ENCODE measurements at places on chromosomes 4 and X.

DNA sequence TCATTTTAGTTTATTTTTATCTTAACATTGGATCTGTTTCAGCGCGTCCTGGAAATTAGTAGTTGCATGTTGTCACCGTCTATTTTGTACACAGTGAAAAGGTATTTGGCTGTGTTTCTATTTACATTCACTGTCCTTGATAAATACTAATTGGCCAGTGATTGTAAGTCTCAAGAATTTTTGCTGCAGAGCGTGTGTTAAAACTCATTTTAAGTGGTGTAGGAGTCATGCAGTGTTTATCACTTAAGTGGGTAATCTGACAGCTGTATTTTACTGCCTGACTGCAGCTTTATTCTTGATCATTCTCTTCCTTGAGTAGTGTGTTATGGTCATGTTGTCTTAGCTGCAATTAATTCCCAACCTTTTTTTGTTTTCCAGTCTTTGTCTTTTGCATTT is 9.8 kb downstream of the GUCY1A1 start:
- DNase-seq = no peak

- DNase-seq = no peak
Measured at GRCh38 chr4:95754667-95755066, 85.2 kb upstream of the PDHA2 start.

DNA sequence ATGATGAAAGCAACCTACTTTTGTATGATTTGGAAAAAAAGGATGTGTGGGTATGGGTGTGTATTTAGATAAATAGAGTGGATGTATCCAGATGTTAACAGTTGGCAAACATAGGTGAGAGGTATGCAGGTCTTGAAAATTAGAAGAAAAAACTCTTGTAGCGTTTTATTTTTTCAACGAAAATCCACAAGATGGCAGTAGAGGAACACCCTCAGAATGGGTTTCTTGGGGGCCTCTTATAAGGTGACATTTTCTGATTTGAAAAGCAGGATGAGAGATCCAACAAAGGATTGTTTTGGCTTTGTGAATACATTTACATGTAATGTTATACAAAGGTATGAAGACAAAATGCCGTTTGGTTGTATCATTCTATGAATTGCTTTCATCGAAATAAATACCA is 68.3 kb downstream of the FMR1NB start:
- no peak for DNase-seq

GRCh38 chr4:148023512-148024181 is 291.8 kb downstream of the ARHGAP10 start:
- no peak for DNase-seq

DNA sequence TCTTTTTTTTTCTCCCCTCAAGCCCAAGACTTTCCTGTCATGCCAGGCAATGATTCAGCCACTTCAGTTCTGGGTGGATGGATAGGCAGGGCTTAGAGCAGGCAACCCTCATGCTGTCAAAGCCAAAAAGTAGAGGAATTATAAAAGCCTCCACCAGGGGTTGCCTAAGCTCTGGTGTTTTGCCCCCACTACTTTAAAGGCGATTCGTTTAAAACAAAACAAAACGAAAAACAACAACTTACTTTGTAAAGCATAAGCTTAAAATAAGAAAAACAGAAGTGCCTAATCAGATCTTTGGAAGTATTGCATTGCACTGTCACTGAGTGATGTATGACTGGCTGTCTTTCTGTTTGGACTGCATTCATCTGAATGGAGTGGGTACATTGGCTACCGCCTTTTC is 5.3 kb upstream of the IDS start:
- DNase-seq = no peak

DNA sequence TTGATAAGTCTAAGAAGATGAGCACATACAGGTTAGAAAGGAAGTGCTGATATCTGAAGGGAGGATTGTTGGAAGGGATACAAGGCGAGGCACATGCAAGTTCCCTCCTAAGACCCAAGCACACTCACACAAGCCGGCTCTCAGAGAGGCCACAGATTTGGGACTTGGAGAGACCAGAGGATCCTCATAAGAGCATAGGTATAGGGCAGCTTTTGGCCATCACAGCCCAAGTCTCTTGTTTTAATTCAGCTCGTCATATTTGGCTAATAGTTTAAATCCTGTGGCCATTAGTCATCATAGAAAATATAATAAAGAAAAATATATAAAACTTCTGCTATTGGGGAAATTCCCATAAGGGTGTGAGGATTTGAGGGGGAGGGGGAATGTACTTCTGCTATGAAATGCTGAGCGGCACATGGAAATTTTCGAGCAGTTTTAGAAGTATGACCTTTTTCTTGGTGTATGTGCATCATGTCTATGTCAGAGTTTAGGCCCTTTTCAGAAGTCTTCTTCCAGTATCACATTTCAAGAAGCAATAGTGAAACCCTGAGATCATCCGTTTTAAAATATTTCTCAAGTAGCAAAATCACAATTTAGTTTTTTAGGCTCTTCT is 97.7 kb downstream of the NFKB1 start:
- DNase-seq = no peak

DNA sequence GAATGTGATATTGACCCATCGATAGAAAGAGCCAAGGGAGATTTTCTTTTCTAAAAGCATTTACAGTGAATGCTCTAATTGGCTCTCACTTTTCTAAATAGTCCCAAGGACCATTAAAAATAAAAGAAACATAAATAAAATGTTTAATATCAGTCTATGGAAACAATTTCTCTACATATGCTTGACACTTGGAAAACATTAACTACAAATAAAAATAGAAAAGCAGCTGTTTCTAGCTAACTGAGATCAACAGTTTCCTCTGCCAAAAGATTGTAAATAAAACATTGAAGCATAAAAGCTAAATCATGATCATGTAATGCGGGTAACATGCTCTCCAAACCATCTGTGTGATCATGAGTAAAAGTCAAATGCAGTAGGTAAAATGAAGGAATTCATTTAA is 49.7 kb downstream of the CORIN start:
- no peak for DNase-seq

DNA sequence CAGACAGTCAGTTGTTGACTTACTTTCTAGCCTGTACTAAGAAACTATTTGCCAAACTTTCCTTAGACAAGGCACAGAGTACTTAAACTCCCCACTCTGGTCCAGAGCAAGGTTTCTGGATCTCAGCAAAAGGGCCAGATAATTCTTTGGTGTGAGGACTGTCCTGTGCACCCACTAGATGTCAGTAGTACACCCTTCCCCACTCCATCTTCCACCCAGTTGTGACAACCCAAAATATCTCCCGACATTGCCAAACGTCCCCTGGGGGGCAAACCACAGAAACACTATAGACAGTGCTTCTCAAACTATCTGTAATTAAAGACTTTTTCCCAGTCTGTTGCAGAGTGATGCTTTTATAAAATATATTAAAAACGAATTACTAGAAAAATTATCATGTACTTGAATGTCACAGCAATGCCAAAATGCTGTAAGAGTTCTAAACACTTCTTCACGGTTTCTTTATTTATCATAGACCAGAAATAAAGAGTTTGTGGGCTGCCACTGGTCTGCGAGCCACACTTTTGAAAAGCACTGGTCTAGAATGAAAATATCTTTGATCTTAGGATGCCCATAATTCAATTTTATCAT is 203.5 kb downstream of the PRDM5 start:
- no peak for DNase-seq

DNA sequence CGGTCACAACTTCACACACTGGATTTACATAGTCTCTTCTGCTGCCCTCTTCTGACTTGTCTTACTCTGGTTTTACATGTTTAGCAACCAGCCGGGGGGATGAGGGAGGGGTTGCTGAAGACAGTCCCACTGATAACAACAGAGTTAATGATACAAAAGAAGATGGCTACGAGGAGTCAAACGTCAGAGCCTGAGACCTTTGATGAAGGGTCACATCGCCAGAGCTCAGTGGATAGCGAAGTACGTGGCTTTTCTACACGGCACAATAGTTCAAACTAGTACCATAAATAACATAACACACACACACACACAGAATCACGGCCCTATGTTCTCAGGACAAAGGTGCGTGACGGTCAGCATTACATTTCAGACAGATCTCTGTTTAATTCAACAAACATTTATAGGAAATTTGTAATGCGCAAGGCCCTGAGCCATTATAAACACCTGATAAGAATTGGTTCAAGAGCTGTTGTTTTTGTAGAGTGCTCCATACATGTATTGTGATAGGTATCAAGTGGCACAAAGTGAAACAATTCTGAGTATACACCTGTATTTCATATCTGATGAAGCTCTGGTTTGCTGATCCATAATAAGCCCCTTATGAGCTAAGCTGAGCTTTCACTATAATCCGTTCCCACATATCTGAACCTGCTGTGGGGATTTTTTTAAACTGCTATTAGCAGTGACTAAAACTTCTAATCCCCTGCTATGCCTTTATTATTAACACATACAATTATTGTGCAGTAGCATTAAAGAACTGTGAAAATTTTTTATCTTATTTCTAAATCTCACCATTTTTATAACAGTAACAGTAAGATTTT is 100.0 kb downstream of the NR3C2 start:
- no peak for DNase-seq

DNA sequence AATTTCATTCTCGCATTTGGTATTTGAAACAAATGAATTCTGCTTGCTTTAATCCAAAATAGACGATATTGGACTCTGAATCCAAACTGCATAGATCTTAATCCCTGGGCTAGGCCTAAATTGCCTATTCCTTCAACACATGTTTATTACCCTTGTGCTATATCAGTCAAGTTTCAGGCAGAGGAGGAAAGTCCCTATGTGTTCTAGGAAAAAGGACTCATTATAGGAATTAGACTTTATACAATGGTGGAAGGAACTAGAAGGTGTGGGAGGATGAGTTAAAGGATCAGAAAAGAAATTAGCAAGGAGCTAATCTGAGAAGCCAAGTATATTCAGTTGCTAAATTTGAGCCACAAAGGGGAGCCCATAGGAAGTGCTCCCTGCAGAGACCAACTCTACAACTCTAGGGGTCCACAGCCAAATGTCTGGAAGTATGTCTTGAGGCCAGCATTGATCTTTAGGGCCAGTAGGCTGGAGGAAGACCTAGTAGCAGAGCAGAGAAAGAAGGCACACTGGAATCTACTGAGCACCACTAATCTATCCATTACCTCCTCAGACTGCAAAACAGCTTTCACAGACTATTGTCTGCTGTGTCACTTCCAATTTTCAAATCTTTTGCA is 17.1 kb upstream of the DTHD1 start:
- DNase-seq = no peak

DNA sequence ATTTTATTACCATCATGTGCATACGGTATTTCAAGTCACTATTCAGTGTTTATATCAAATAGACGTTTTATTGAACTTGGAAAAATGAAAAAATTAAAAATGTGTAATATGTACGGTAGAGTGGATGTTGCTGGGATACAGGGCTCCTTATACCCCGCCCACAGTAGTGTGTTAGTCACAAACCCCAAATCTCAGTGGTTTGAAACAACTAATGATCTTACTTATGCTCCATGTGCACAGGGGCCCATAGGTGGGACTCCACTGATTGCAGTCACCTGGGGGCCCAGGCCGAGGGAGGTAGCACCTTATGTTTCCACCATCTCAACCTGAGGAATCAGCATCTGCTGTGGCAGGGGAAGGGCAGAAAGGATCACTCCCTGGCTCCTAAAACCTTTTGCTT is 18.1 kb downstream of the LSM6 start:
- DNase-seq = no peak

DNA sequence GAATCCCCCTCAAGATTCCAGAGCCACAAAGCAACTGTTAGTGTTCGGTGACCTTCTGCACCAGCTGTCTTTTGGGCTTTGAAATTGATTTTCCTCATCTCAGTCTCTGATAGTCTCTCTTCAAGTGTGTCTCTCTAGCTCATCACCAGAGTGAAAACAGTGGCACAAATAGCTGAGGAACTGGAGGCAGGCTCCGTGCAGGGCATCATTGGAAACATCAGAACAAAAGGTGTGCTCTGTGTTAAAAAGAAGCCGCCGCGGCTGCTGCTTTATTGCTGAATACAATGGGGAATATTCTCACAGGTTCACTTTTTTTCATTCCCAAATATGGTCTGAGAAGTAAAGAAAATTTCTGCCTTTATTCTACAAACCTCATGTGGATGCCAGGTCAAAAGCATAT is 297.5 kb downstream of the DCTD start:
- no peak for DNase-seq
